HT1080 (cell line): ENCODE measurements at places on chromosomes 13 and 19.

DNA sequence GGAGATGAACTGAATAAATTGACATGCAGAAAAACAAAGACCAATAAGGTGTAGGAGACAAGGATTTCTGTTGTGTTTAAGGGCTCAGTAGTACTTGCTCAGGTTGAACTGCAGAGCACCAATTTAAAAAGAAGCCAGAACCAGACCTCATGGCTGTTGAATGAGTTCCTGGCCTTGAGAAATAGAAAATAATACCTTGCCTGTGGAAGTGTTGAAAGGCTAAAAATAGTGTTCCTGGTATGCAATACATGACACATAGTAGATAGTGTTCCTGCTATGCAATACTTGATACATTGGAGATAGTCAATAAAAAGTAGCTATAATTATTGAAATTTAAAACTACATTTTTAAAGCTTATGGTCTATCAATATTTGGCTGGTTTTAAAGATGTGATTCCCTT is 595.8 kb downstream of the PCDH9 start:
- no peak for DNase-seq

DNA sequence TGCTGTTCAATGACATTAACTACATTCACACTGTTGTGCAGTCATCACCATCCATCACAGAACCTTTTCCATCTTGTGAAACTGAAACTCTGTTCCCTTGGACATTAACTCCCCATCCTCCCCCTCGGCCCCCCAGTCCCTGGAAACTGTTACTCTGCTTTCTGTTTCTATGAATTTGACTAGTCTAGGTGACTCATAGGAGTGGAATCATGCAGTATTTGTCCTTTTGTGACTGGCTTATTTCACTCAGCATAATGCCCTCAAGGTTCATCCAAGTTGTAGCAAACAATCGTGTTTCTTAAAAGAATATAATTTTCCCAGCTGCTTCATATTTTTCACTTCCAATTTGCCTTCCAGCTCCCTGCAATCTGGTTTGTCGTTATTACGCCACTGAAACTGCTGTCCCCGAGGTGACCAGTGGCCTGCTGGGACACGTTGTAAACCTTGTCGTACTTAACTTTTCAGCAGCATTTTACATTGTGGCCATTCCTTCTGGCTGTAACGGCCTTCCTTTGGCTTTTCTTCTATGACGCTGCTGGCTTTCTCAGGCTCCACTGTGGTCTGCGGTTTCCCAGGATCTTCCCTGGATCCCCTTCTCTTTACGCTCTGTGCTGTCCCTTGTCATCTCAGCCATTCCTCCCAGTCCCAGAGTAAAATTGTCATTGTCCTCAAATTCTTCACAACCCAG is 74.0 kb downstream of the DHRS12 start:
- DNase-seq: peak; percentile 84

DNA sequence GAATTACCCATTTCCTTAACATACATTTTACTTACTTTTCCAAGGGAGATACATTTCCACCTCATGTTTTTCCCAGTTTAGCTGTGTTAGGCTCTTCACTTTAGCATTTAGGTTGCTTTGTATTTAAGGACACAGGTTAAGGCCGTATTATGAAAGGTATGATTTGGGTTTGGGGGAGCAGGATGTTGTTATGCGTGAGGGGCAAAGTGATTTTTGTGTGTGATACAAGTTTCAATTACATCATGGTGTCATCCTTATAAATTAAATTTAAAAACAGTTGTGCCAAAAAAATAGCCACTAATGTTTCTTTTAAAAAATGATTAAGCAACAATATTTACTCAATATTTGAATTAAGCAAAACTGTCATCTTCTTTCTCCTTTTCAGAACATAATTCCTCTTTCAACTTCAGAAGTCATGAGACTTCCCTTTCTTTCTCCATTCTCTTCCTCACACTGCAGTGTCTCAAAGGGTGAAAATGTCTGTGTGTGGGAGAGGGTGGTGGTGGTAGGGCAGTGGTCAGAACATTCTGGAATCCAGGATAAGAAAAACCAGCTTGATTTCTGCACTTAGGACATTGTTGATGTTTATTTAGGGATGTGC is 126.2 kb downstream of the KCNRG start:
- no peak for DNase-seq

DNA sequence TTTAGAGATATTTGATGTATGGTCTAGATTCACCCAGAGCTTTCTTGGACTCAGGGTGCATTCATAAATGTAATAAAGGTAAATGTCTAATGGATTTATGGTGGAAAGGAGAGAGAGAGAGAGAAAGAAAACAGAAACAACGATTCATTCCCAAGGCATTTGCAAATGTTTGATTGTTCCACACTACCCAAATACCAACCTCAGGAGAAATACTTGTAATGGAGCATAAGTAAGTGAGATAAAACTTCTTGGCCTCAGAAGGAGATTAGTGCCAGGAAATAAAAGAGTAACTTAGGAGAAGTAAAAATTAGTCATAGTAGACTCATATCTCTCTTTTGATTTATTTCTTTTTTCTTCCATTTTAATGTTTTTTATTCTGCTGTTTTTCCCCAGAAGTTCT is 40.6 kb upstream of the DGKH start:
- peak; percentile 11 for DNase-seq
